ENCODE measurements at places on chromosomes 5 and 9.

DNA sequence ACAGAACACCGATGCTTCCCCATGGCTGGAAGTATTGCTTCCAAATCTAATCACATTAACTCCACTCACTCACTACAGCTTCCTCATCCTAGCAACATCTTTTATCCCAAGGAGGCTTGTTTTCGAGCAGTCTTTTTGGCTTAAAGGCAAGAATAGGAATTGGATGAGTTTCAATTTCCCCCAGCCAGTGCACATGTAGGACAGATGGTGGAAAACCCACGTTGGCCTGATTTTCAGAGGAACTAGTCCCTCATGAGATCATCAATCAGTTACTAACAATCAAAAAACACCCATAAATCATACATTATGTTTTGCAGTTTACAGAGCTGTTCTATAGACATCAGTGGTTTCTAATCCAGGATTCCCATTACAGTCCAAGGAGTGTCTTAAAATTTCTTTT, 48.5 kb upstream of the AGXT2 start:
- no peak for DNase-seq

DNA sequence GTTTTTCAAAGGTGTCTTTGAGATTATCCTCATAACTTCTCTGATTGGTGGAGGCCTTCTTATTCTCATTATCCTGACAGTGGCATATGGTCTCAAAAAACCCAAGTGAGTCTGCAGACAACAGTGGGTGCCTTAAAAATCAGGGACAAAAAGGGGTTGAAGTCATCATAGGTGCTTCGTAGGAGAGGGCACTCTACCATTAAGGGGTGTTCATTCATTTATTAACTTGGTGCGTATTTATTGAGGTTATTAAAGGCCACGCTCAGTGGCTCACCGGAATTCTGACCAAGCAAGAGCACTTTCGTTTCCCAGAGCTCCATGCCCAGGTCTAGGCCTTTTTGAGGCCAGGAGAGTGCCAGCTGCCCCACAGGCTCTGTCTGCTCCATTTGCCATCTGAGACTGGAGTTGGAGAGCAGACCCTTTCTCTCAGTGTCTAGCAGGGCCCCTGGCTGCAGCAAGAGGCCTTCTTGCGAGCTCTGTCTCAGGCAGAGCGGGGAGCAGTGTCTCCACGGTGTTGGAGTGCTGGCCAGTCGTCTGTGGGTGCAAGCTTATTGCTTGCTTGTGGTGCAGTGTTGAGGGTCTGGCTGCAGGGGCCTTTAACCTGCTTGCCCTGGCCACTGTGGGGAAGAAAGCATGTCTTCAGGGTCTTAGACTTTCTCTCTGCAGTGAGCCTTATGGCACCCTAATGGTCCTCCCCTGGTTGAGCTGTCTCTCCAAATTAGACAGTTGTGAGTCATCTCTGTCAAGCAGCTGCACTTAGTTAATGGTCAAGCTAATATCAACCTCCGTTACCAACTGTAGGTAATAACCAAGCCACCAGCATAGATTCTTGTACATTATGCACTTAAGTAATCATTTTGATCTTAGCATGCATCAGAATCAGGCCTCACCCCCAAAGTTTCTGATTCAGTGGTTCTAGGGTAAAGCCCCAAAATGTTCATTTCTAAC, 62.6 kb downstream of the IL31RA start:
- no peak for DNase-seq

DNA sequence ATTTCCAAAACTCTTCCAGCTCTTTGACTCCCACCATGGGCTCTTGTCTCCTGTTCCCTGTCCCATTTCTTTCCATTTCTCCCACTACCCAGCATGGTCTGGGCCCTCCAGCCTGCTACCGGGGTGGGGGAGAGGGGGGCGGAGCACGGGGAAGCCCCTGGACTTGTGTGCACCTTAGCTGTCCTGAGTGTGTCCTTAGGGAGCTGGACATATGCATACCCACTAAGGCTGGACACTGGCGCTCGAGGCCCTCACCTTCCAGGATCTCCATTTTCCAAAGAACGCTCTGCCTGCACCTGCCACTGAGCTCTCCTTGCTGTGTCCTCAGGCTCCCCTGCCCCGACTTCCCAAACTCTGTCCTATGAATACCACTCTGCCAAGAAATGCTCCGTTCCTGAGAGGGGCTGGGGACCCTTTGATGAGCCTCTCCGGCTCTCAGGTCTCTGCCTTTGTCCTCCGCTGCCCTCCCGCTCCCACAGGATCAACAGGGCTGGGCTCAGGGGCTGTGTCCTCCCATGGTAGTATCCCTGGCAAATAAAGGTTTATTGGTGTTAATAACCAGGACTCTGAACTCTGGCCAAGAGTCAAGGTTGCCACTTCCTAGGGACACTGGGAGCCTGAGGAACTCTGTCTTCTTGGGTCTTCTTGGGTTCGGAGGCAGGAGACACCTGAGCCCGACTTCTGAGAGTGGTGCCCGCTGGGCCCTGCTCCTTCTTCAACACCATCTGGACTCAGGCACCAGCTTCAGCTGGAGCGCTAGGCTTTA, 831 bp upstream of the SHROOM1 start:
- no peak for DNase-seq

GRCh38 chr5:6716629-6717149, 3.5 kb downstream of the TENT4A start:
- DNase-seq = no peak

- no peak for DNase-seq
Measured at GRCh38 chr5:75588666-75589065, 22.6 kb upstream of the ANKDD1B start.

Data from activated naive CD4-positive, alpha-beta T cell (primary cell).